ENCODE measurements at places on chromosomes 4 and X.

- peak; percentile 21 for DNase-seq
These were observed 132.5 kb upstream of the NHS start for GRCh38 chrX:17242470-17242869.

DNA sequence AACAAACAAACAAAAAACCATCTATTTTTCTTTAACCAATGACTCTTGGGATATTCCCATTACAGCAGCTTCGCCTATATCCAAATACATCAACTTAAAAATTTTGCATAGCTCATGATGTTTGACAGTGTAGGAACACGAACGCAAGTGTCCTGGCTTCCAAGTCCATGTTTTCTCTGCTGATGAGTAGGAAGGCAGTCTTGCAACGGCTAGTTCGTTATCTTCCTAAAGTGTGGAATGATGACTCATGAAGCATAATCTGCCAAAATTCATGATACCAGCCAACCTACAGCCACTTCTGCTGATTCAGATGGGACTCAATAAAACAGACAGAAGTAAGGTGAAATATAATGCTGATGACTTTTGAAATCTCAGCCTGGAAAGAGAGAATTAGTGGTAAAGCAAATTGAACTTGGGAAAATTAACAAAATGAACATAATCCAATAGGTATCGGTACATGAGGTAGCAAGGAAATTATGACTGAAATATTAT lies 6.4 kb upstream of the SEPTIN11 start:
- no peak for DNase-seq

DNA sequence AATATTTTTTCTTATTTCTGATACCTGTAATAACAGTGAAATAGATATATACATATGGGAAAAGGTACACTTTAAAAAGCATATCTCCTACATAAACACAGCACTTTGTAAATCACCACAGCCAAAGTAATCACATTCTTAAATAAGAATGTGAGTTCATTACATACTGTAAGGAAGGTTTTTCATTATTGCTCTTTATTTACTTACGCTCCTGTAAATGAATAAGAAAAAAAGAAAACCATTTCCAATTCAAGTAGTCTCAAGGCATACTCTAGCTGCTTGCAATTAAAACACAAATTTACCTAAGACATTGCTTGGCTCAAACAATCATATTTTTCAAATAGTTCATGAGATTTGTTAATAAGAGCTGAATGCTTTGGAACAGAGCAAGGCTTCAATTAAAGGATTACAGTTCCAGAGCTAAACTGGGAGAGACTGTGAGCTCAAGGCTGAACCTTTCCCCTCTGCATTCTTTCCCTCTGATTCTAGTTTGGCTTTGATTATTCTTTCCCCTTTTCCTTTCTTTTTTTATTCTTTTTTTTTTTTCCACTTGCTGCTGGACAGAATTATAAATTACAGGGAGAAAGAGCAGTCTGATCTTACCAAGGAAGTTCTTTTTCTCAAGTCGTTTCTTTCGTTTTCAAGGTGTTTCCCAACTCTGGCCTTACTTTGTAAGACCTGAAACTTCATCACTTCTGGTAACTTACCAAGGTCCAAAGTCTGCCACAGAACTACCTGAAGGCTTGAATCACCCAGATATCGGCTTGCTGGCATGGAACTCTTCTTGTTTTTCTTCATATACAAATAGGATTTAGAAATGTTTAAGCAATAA lies 278.3 kb downstream of the INPP4B start:
- no peak for DNase-seq

DNA sequence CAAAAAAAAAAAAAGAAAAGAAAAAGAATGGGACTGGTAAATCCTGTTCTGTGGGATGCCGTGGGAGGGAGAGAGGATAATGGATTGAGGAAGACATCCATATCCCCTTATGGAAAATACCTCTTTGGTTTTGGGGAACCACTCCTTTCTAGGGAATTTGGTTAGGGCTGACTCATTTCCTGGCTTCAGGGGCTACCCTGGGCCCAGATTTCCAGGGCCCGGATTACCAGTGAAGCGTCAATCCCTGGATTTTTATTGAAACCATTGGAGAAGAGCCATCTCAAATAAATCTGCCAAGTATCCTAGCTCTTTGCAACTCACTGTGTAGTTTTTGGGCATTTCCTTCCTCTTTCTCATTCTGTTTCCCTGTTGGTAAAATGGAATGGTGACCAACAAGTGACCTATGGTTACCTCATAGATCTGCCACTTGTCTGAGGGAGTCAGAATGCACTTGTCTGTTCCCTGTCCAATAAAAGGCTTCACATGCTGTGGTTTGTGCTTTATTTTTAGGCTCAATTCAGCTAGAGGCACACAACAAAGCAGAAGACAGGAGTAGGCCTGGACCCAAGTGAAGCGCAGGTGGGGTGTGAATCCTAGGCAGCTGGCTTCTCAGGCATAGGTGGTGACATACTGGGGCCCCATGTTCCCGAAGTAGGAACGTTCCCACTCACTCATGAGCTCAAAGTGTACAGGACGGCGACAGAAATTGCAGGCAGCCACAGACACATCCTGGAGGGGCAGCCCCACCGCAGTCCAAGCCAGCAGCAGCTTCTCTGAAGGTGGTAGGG lies 8.6 kb downstream of the APEX2 start:
- no peak for DNase-seq

DNA sequence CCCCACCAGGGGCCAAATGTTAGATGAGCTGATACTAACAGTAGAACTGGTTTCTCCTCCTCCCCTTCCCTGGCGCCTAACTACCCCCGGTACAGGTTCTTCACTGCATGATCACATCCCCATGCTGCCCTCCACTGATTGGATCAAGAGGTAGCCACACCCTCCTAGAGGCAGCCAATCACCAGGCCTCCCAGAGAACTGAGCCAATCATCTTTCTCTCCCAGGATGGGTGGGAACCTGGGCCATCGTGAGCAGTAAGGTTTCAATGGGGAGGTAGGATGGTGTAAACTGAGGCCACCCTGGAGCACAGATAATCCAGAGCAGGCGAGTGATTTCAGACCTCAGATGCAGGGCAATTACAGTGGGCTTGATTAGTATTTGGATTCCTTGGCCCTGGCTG lies 64.2 kb downstream of the PPP2R2C start:
- no peak for DNase-seq

DNA sequence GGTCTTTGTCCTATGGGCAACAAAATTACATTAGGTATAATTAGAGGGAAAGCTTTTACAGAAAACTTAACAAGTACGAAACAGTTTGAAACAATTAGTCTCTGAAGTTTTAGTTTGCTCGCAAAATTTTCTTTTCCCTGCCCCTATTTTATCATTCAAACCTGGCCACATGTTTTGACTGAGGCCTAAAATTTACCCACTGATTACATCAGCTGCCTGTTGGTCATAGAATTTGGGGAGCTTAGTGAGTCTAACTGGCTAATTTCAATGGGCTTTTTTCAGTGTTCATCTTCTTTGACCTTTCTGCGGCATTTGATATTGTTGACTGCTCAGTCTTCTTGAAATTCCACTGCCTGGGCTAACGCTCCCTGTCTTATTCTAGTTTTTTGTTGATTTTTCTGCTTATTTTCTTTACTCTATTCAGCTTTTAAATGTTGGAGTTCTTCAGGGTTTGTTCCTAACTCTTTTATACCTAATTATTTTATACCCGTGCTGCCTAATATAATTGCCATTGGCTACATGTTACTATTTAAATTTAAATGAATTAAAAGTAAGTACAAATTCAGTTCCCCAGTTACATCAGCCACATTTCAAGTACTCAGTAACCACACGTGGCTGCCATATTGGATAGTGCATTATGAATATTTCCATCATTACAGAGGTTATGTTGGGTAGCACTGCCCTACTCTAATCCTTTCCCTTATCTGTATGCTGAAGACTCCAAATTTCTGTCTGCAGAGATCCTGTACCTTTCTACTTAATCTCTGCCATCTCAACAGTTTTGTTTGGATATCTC lies 87.5 kb downstream of the SNX25 start:
- DNase-seq = no peak

DNA sequence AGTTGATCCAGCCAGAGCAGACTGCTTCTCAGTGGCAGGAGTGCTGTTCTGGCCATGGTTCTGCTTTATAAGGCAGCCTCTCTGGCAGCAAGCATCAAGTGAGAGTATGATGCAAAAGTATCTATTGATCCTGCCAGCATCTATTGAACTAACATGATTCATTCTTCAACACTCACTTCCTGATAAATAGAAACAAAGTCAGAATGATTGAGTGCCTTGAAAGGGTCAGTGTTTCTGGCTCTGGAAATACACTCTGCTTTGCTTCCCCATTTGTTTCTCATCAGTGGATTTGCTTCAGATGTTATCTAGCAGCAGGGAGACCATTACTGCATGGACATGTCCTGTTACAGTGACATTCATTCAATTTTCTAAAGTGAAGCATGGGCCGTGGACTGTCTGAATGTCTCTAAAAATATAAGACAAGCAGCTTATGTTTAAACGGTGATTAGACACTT lies 66.2 kb upstream of the FRAS1 start:
- DNase-seq = no peak

DNA sequence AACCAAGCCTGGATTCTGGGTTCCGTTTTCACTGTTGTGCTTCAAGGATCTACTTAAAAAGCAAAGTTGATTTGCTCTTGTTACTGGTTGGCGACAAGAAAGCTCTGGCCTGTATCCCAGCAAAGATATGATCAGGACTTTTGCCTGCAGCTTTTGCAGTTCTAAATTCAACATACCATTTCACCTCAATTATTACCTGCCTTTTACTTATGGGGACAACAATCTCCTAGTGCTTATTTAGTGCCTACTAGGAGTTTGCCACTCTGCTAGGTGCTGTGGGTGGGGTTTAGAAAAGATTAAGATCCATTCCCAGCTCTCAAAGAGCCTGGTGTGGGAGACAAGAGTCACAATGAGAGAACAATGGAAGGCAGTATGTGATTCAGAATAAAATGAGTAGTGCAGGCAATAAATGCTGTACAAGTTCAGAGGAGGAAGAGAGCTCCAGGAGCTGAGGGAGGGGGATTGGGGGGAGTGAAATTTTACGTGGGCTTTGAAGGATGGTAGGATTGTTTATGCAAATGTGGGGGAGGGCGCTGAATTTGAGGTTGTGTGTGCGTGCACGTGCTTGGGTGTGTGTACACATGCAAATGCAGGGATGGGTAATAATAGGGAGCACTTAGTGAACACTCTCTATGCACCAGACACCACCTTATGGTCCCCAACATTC lies 5.0 kb upstream of the TMEM164 start:
- no peak for DNase-seq

- DNase-seq = no peak
These were observed 38.4 kb upstream of the ENPP6 start for GRCh38 chr4:184255871-184256642.

- DNase-seq = no peak
These were observed 770.4 kb upstream of the NDST4 start for GRCh38 chr4:115883847-115884246.

DNA sequence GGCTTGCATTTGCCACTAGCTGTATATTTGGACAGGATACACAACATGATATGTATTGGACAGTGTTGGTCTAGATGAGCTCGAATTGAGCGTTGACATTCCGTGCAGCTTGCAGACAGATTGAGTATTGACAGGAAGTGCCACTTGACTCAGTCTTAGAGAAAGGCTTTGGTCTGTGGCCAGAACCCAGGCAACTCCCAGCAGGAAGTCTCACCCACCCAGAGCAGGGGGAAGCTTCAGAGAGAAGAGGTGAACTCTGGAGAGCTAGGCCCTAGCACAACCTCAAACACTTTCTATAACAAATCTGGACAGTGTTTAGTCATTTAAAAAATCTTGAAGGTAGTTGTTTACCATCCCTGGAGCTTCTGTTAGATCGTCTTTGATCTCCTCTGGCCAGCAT lies 280.5 kb downstream of the FBXW7 start:
- DNase-seq = peak; percentile 17

GRCh38 chr4:48640225-48640624 lies 139.9 kb downstream of the FRYL start:
- no peak for DNase-seq

DNA sequence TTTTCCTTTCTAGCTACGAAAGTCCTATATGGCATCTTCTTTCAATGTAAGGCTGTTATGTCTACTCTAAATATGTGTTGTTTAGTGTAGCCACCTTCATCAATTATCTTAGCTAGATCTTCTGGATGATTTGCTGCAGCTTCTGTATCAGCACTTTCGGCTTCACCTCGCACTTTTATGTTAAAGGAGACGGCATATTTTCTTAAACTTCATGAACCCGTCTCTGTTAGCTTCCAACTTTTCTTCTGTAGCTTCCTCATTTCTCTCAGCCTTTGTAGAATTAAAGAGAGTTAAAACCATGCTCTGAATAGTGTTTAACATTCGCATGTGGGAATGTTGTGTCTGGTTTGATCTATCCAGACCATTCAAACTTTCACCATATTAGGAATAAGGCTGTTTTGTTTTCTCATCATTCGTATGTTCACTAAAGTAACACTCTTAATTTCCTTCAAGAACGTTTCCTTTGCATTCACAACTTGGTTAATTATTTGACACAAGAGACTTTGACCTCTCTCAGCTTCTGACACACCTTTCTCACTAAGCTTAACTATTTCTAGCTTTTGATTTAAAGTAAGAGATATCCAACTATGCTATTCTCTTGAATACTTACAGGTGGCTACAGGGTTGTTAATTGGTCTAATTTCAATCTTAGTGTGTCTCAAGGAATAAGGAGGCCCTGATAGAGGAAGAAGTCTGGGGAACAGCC lies 476.8 kb downstream of the GABRG1 start:
- no peak for DNase-seq

- DNase-seq = no peak
These were observed 88.0 kb upstream of the XAGE2 start for GRCh38 chrX:52280812-52281211.

DNA sequence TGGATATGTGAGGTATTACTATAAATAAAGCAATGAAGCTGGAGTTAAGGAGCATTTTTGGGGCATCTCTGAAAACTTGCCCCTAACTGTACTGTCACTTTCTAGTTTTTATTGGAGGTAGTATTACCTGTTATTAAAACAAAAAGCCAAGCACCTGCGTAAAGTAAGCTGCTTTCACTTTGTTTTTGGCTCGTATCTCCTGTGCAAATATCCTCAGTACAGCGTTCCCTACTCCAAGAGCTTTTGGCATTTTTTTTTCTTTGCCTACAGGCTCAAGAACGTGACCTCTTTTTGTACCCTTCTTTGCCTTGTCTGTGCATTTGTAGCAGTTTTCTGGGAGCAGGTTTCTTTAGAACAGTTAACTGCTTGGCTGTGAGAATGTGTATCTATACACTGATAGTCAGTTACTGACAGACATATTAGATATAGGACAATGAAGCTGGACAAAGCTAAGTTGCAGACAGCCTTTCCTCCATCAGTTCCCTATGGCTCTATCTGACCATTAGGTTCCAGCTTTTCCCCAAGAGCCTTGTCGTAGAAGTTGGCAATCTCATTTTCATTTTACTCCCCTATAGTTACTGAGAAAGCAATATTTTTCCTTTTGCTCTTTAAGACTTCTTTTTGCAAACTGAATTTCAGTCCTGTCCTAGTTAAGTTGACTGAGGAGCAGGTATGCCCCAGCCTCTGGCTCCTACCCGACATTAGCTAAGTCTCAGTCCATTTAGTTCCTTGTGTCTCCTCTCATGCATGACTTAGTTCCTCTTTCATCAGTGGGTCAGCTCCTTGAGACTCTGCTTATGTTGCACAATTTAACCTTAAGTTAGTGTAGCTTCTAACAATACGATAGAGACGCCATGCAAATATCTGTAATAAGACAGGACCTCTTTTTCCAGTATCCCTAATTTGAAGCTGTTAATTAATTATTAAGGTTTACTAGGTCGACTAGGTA lies 71.5 kb upstream of the HPRT1 start:
- DNase-seq = no peak
